Activated CD4-positive, alpha-beta T cell treated with anti-CD3 and anti-CD28 coated beads, Interleukin-2, amount 10 ng/mL, durations not matched to agents 7 days and 5 days (primary cell): ENCODE measurements at places on chromosomes 11 and 22. TPM values are rescaled to one million over a fixed set of nuclear protein-coding genes. Genes with fewer than 3 reads are reported as not detected.
A peak's percentile ranks its signal among the peaks of the same experiment; 100 is the strongest.

DNA sequence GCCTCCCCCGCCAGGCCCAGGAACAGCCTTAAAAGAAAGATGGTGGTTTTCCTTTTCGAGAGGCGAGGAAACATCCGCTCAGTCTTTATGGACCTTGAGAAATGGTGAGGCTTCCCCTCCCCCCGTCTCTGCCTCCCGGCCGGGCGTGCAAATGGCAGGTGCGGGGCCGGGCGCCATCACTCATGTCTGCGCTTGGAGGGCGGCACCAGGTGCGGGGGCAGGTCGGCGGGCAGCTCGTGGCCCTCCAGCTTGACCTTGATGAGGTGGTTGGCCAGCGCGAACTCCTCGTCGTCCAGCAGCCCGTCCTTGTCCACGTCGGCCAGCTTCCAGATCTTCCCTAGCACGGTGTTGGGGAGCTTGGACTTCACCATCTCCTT, 9.7 kb upstream of the CDC42BPG start:
- H3K4me3 ChIP-seq: no peak overlapping the region
- peaks cover 63% of the 10 kb centered on the region for H3K36me3 ChIP-seq
- no peaks in the 10 kb centered on the region for H3K27me3 ChIP-seq
- peak overlapping the region; percentile 54 for H3K27ac ChIP-seq
- peaks cover 91% of the 10 kb centered on the region for H3K4me1 ChIP-seq

DNA sequence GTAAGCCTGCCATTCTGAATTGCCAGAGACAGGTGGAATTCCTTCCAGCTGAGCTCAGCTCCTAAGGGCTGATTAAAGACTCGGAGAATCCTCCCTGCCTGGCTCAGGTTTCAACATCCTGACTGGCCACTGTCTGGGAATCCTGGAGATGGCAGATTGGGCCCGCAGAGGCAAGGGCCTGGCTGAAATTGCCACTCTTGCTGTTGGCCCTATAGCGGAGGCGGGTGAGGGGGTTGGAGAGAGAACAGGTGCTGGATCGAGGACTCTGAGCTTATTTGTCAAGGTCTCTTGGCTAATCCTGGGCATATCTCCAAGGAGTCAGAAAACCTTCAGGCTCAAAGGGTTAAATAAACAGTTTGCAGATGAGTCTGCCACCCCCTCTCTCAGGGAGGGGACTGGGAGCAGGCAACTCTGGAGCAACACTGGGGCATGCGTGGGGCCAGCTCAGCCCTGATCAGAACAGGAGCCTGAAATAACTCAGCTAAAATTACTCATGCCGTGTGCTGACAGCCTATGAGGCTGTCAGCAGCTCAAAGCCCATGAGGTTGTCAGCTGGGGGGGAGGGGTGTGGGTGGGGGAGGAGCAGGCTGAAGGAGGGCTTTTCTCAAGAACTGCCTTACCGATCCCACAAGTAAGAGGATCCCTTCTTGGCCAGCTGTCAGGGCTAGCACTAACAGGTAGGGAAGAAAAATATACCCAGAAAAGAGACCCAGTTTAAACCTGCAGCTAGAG, 14.7 kb upstream of the MFRP start:
- H3K4me1 ChIP-seq: peaks cover 18% of the 10 kb centered on the region
- H3K27ac ChIP-seq: no peak overlapping the region
- no peak overlapping the region for H3K4me3 ChIP-seq
- peaks cover 32% of the 10 kb centered on the region for H3K27me3 ChIP-seq

DNA sequence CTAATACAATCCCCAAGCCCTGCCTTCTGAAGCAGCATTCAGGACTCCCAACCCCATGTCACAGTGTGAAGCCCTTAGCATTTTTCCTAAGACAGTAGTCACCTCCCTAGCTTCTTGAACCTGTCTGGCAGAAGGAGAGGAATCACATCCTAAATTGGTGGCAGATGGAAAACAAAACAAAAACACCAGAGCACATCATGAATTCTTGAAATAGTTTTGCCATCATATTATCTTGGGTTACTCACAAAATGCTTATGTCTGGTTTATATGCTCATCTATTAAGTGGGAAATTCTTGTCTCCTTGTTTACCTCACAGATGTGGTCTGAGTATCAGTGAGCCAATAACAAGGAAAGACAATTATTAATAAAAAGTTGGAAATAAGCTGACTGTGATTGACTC, 15.3 kb downstream of the OR51M1 start:
- no peak for DNase-seq
- peaks cover 6% of the 10 kb centered on the region for H3K27me3 ChIP-seq

GRCh38 chr11:59029366-59029889, 56.7 kb upstream of the GLYATL1B start:
- no peaks in the 10 kb centered on the region for H3K4me1 ChIP-seq
- H3K27ac ChIP-seq: no peak overlapping the region
- no peaks in the 10 kb centered on the region for H3K36me3 ChIP-seq
- peaks cover 31% of the 10 kb centered on the region for H3K27me3 ChIP-seq

DNA sequence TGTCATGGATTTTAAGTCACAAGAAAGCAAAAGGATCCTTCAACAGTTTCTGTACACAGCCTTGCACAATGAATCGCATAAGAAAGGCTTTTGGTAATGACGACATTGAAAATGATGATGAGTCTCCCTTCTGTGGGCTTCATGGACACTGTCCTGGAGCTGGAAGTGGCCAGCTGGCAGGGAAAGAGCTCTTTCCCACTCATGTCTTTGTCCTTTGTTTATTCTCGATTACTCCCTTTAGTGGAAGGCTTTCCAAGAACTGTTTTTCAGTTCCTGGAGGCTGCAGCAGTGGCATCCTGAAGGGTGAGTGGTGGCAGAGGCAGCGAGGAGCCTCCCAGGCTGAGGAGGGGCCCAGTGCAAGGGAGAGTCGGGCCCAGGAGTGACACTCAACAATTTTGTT, 505.2 kb downstream of the NTM start:
- no peaks in the 10 kb centered on the region for H3K36me3 ChIP-seq
- DNase-seq: no peak
- no peaks in the 10 kb centered on the region for H3K4me1 ChIP-seq
- H3K27ac ChIP-seq: no peak overlapping the region
- no peak overlapping the region for H3K4me3 ChIP-seq
- no peaks in the 10 kb centered on the region for H3K27me3 ChIP-seq

- peak; percentile 48 for DNase-seq
- peaks cover 8% of the 10 kb centered on the region for H3K36me3 ChIP-seq
- H3K4me3 ChIP-seq: peak overlapping the region; percentile 82
These were observed 2.8 kb downstream of the PDXP start for GRCh38 chr22:37661160-37661924.

DNA sequence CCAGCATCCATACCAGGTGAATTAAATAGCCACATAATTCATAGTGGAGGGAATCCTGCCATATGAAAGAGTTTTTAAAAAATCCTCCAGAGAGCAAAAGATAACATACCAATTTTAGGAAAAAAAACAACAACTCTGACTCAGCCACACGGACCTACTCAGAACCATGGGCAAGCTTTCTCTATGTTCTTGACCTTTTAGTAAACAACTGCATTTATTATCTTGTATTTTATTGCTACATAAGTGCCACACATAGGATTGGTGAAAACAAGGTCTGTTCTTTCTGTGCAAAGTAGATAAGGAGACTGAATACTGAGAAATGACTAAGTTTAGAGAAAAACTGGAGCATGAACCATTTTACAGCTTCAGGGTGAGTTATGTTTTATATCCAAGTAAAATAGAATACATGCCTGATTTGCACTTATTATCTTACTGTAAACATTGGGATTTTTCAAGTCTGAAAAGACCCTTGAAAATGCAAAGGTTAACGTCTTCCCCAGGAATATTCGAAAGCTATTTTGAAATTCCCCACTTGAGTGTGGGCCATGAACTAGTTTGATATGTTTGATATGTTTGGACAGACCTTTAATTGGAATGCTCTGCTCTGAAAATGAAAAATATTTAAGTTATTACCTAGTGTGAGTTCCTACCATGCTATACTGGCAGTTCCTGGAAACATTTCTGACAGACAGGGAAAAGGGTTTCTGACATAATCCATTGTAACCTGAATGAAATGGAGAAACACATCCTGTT, 89.5 kb upstream of the DDI1 start:
- DNase-seq: no peak
- no peaks in the 10 kb centered on the region for H3K27me3 ChIP-seq
- no peaks in the 10 kb centered on the region for H3K4me1 ChIP-seq
- no peak overlapping the region for H3K4me3 ChIP-seq
- H3K36me3 ChIP-seq: no peaks in the 10 kb centered on the region
- H3K27ac ChIP-seq: no peak overlapping the region

DNA sequence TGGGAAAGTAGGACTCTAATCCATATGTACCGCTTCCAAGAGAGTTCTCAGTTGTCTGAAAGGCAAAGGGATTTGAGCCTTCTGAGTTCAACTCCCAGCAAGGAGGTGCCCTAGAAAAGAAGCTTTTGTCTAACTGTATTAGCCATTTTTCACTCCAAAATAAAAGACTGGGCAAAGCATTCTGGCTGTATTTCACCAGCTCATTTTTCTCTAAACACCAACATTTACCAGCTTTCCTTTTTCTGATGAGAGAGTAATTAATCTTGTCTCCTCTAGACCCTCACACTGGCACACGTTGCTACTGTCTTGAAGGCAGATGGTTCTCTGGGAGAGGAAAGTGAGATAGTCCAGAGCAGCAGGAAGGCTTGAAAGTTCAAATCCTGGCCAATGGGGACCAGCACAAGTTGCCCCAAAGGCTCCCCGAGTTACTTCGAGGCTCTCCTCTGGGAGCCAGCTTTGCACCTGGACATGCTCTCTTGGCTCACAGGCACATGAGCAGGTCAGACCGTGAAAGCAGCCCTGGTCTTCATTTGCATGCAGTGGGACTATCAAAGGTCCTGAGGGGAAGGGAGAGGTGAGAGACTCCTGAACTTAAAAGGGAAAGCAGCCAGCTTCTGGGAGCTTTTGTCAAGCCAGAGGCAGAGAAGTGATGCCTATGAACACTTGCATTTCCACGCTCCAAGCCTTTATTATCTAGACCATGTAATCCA, 100.0 kb downstream of the NTM start:
- H3K36me3 ChIP-seq: no peaks in the 10 kb centered on the region
- no peaks in the 10 kb centered on the region for H3K27me3 ChIP-seq
- H3K27ac ChIP-seq: no peak overlapping the region
- H3K4me1 ChIP-seq: no peaks in the 10 kb centered on the region
- DNase-seq: no peak

DNA sequence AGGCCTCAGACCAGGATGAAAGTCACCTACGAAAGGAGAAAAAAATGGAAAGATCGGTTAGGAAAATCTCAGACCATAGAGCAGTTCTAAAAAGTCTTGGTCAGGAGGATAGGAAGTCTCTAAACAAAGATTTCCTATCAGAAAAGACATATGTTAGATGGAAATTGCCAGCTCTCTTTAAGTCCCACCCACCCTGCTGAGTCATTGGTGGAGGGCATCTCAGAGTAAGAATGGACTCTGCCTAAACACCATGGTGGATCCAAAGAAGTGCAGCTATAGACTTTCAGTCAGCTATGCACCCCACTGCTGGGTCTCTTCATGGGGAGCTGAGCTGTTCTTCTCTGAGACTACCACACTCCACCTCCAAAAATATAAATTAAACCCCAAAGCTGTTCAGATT, 3.7 kb downstream of the OR8B2 start:
- DNase-seq: no peak
- no peak overlapping the region for H3K27ac ChIP-seq
- H3K27me3 ChIP-seq: no peaks in the 10 kb centered on the region
- H3K36me3 ChIP-seq: no peaks in the 10 kb centered on the region
- no peaks in the 10 kb centered on the region for H3K4me1 ChIP-seq
- H3K4me3 ChIP-seq: no peak overlapping the region

GRCh38 chr11:126387857-126388256, 32.4 kb downstream of the ST3GAL4 start:
- no peak overlapping the region for H3K4me3 ChIP-seq
- H3K27me3 ChIP-seq: no peaks in the 10 kb centered on the region
- DNase-seq: no peak
- H3K36me3 ChIP-seq: no peaks in the 10 kb centered on the region
- H3K4me1 ChIP-seq: peaks cover 8% of the 10 kb centered on the region
- H3K27ac ChIP-seq: no peak overlapping the region

DNA sequence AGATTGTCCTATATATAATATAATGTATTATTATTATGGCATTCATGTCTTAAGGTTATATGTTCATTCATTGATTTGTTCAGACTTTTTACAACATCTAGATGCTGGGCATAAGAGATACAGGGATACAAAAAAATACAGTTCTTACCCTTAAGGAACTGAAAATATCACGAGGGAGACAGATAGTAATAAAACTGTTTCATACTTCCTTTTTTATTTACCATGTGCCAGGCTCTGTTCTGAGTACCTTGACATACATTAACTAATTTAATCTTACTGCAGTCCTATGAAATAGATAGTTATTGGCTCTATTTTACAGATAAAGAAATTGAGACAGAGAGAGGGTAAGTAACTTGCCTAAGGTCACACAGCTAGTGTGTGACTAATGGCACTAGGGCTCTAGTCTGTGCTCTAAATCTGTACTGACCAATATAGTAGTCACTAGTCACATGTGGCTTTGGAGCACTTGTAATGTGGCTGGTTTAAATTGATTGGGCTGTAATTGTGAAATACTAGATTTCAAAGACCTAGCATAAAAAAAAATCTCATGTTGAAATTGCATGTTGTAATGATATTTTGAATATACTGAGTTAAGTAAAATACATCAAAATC, 21.3 kb downstream of the TRIM44 start:
- no peaks in the 10 kb centered on the region for H3K27me3 ChIP-seq
- H3K27ac ChIP-seq: no peak overlapping the region
- no peak for DNase-seq
- no peak overlapping the region for H3K4me3 ChIP-seq

DNA sequence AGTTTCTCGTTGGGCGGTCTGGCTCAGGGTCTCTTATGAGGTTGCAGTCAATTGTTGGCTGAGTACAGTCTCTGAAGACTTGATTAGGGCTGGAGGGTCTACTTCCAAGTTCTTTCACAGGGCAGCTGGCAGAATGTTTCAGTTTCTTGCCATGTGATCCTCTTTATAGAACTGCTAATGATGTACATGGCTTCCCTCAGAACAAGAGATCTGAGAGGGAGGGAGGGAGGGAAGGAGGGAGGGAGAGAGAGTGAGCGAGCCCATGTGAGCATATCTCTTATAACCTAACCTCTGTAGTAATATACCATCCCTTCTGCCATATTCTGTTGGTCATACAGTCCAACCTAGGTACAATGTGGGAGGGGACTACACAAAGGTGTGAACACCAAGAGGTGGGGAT, 2.7 kb upstream of the CCDC15 start:
- DNase-seq: no peak
- H3K27ac ChIP-seq: no peak overlapping the region
- H3K27me3 ChIP-seq: peaks cover 1% of the 10 kb centered on the region
- H3K4me1 ChIP-seq: peaks cover 22% of the 10 kb centered on the region

The PHLDA2 gene
- total RNA-seq: 0.45 TPM

The RFPL3 gene
- total RNA-seq: not detected

The LARGE1 gene
- total RNA-seq: 0.21 TPM

The CNGA4 gene
- total RNA-seq: not detected

The FGF19 gene
- total RNA-seq: not detected

The SLC16A8 gene
- total RNA-seq: not detected

The TMEM80 gene
- total RNA-seq: 44.7 TPM

The MPPED1 gene
- not detected for total RNA-seq
